ENCODE measurements at places on chromosomes 4 and X. TPM values are rescaled to one million over a fixed set of nuclear protein-coding genes. Genes with fewer than 3 reads are reported as not detected.
A peak's percentile ranks its signal among the peaks of the same experiment; 100 is the strongest.

GRCh38 chr4:38145033-38145678 is 185.0 kb downstream of the PTTG2 start:
- DNase-seq, result no peak

- peak; percentile 35 for DNase-seq
Measured at GRCh38 chrX:47313056-47313455, 57.3 kb upstream of the ZNF157 start.

DNA sequence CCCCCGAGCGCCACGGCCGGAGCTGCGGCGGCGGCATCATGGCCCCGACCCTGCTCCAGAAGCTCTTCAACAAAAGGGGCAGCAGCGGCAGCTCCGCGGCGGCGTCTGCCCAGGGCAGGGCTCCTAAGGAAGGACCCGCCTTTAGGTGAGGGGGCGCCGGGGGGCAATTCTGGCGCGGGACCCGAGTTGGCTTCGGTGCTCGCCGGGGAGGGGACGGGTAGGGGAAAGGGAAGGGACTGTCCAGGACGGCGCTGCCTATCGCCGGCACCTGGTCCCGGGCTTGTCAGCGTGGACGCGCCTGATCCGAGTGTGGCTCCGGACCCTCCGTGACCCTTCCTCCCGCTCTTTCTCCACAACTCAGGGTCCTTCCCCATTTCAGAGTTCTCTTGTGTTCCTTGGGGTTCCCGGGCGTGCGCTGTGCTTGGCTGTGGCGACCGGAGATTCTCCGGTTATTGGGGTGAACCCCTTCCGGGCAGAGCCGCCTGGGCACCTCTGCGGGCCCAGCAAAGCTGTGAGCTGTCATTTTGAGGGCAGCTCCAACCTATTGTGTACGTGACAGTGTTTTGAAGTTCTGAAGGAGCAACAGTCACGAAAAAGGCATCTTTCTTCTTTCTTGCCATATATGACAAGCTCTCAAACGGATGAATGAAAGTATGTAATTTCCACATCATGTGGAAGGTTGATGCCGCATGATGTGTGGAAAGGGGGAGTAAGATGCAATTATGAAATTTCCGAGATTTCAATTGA is 522 bp downstream of the FNIP2 start:
- peak; percentile 57 for DNase-seq

DNA sequence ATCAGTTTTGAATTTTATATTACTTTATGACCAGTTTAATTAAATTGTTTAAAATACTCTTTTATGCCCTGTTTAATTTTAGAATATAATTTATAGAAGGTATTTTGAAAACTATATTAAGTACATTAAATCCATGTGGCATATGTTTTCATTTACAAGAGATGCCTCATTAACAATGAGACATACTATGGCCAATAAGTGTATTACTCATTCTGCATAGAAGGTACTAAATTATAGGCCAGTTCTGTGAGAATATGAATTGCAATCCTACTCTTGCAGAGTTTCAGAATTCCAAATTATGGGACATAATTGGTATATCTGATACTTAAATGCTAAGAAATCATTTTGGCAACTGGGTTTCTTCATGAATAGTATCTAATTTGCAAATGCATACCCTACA is 951.1 kb downstream of the FAT4 start:
- no peak for DNase-seq

DNA sequence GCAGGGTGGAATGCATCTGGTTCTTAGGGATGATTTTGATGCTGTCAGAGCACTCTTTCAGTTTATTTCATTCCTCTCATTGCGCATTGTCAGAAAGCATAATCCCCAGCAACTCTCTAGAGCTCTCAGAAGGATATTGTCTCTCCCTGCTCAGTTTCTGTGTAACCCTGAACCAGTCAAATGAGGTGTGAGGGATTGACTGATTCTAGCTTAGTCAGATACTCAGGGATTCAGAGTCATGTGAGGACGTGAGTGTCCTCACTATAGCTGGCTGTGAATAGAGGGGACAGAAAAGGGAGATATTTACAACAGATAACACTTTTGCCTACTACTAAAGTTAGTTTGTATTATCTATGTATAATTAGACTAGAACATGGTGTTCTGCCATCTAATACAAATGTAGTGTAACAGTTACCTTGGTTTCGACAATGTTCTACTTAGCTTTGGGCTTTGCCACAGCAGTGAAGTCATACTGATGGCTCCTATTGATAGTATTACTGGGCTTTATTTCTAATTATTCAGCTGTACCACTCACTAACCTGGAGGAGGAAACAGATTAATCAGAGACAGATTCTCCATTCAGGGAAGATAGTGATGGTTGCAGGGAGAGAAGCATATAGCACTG is 19.5 kb downstream of the AP1AR start:
- DNase-seq, result no peak

DNA sequence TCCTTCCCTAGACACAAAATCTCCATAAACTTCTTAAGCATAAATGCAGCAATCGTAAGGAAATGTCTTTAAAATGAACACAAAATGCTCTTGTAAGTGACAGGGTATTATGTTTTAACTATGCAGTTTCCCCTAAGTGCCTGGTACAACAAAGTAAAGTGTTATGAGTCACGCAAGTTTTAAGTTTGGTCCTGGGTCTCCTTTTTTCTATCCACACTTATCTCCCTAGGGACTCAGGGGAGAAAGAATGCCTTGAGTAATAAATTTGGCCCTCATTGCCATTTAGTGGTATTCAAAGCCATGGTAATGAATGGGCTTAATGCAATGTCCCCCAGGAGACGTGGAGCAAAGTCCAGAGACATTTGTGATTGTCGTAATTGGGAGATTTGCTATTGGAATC is 149.1 kb downstream of the MAGEB17 start:
- DNase-seq, result no peak

GRCh38 chr4:89042055-89042454 is 14.9 kb downstream of the FAM13A start:
- DNase-seq, result no peak

- DNase-seq, result peak; percentile 74
Measured at GRCh38 chr4:1026115-1026514, 14.7 kb downstream of the FGFRL1 start.

- DNase-seq, result no peak
Measured at GRCh38 chrX:29913647-29914046, 301.7 kb upstream of the MAGEB2 start.

DNA sequence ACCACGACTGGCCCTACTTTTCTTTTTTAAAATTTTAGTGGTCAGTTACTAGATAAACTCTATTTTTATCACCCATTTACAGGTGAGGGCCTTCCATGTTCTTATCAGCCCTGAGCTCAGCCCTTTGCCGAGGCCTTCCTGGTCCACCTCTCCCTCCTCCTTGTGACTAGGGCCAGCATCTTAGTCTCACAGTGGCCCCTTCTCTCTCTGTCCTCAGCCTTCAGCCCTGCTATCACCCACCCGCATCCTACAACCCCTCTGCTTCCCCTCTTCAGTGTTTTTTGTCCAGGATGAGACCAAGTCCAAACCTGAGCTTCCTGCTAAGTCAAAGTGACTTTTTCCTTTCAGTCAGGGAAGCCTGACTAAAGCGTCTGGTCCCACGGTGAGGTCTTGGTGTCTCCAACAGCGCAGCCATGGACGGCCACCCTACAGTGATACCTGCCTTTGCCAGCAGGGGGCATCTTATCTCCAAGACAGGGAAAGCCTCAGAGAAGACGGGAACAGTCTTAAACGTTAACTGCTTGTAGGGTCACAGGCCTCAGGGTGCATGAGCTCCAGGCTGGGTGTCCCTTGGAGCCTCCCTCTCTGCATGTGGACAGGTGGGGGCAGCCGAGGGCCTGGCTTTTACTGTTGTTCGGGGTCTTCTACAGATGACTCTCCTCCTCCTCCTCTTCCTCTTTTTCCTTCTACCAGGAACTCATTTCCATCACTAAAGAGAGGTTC is 11.7 kb upstream of the GAGE10 start:
- peak; percentile 59 for DNase-seq

DNA sequence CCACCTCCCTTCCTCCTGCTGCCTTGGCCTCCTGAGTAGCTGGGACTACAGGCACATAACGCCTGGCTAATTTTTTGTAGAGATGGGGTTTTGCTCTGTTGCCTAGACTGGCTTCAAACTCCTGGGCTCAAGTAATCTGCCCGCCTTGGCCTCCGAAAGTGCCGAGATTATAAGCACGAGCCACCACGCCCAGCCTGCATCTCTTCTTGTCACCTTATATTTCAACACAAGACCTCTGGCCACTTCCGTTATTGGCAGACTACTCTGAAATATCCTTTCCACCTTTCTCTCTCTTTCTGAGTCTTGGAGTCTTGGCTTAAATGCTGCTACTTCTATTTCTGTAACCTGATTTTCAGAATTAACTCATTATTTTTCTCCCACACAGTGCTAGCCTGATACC is 5.6 kb downstream of the KIAA0232 start:
- no peak for DNase-seq

DNA sequence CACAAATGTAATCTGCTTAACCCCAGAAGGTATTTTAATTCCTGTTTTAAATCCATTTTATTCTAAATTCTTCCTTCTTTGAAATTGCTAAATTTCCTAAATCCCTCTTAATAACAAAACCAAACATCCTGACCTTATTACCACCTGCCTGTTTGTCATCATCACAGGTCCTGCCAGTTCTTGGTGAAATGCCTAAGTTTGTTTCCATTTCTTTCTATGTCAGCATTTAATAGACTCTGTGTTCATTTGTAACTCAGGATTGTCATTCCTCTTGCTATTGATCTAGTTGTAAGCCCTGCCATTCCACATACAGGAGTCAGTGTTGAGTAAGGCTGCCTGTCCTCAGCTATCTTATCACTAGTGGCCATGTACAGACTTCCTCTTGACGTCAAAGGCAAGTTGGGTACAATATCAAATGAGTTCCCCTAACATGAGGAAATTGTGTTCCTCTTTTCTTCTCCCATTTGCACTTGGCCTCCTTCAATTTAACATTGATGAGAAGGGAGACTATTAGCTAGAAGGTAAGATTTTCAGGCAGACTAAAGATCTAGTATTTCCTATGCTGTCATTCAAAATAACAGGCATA is 440.1 kb downstream of the AFF2 start:
- no peak for DNase-seq

GRCh38 chr4:101262683-101263082 is 84.6 kb downstream of the PPP3CA start:
- no peak for DNase-seq

- DNase-seq, result peak; percentile 48
Measured at GRCh38 chrX:66163849-66164411, at the start of gene HEPH. TSS of gene HEPH (plus strand) at chrX:66164247. CDS start at chrX:66170571, 6,324 bp downstream.

DNA sequence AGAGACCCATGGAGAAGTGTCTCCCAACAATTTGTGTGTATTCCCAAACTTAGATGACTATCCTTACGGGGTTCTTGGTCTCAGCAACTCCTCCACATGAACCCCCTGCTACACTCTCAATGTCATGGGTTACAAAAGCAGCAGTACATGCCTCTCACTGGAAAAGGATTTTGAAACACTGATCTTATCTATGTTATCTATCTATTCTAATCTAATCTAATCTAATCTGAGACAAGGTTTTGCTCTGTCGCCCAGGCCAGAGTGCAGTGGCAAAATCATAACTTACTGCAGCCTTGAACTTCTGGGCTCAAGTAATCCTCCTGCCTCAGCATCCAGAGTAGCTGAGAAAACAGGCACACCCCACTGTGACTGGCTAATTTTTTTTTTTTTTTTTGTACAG is 19.3 kb downstream of the TSPAN5 start:
- no peak for DNase-seq

DNA sequence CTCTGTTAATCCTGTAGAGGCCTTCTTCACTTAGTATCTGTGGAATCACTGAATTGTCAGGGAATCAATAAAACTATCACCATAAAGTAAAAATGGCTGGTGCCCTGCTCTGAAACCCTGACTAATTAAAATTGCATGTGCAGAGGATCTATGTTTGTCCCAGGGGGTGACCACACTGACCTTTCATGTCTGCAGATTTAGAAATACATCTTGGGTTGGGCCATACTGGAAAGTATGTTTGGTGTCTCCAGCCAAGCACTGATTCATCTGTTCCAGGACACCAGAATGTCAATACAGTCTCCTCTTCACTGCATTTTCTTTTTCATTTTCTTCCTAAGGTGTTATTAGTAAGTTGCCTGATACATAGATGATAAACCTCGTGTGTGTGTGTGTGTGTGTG is 490.9 kb upstream of the INTU start:
- DNase-seq, result no peak

- DNase-seq, result peak; percentile 54
Measured at GRCh38 chrX:14013054-14013453, 16.6 kb downstream of the GEMIN8 start.

GRCh38 chr4:84799318-84799717 is 167.2 kb downstream of the WDFY3 start:
- DNase-seq, result no peak

AFP gene
- total RNA-seq, result not detected

HEPH gene
- 19.0 TPM for total RNA-seq

RAB9A gene
- 37.2 TPM for total RNA-seq

ARAP2 gene
- total RNA-seq, result 41.1 TPM

TAF7L gene
- total RNA-seq, result 0.82 TPM

P2RY4 gene
- 0.41 TPM for total RNA-seq

MAGEA11 gene
- total RNA-seq, result 0.82 TPM

SERTM2 gene
- 7.9 TPM for total RNA-seq

HPGDS gene
- 2.8 TPM for total RNA-seq

FAM114A1 gene
- total RNA-seq, result 129 TPM

Data from tongue (tissue), 3 donors.